Pons (tissue), 1 donor: ENCODE measurements at places on chromosomes 11 and 22.

- no peak for DNase-seq
Observed at GRCh38 chr22:41779929-41780505, 20.5 kb upstream of the CCDC134 start.

DNA sequence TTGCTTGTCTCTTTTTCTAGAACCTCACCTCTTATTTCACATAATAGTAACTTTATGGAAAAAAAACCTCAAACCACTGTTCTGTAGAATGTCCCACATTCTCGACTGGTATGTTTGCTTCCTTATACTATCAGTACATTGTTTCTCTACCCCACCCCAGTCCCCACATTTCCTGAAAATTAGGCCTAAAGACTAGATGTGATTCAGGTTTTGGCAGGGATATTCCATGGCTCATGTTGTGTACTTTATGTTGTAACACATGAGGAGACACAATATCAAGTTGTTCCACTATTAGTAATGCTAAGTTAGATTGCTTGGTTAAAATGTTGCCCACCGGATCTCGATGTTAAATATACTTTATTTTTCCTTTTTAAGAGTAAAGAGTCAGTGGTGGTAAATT lies 34.7 kb downstream of the DDIAS start:
- DNase-seq: no peak

DNA sequence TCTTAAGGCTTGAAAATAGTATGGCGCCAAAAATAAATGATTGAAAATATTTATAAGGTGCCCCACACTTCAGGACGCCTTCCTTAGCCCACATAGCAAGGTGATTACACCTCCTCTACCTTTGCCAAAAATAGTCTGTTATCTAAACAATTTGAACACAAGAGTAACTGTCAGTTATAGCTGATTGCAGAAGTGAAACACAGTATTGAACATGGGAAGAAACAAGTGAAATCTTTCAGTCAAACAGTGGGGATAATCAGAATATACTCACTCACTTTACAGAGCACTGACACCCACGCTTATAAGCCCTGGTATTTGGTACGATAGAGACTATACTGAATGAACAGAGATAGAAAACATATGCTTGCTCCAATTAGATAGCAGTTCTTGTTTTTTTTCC lies 203.1 kb downstream of the RAB38 start:
- DNase-seq: no peak

DNA sequence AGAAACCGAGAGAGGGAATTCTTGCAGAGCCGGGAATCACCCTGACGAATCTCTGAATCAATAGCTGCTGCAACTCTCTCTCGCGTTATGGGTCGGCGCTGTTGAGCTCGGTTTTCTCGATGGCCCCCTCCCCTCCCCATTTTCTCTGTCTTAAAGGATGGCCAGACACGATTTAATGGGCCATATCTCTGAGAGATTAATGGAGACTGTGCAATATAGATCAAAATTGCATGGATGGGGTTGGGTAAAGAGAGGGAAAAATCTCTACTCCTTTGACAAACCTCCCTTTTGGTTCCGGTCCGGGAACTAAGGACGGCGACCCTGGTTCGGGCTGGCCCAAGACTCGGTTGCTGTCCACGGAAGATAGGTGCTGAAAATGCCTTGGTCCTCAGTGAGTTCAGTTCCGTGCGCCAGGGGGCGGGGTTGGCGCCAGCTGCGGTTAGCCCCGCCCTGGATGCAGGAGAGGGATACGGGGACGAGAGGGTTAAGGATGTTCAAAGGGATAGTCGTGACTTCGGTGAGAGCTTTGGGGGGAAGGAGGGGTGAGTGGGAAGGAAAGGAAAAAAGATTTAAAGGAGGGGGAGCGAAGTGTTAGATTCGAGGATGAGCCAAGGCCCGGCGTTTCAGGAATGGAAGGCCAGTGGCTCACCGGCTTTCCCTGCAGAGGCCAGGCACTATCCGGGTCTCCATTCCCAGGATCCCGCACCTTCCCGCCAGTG lies 103.6 kb upstream of the HSD17B12 start:
- no peak for DNase-seq

- no peak for DNase-seq
Observed at GRCh38 chr11:73394416-73395296, 18.5 kb downstream of the RELT start.

GRCh38 chr11:692824-693414 lies 2.1 kb downstream of the DEAF1 start:
- no peak for DNase-seq

- no peak for DNase-seq
Observed at GRCh38 chr11:1820463-1821325, 14.1 kb upstream of the SYT8 start.

- no peak for DNase-seq
Observed at GRCh38 chr11:103779054-103779453, 257.4 kb upstream of the DDI1 start.
